Stimulated activated CD4-positive, alpha-beta T cell treated with anti-CD3 and anti-CD28 coated beads, Interleukin-15, amount 100 ng/mL, for 1 hour (primary cell): ENCODE measurements at places on chromosomes 2 and 18.

GRCh38 chr2:100676346-100676745 lies 113.6 kb downstream of the PDCL3 start:
- DNase-seq = no peak

- DNase-seq = no peak
Observed at GRCh38 chr2:219254590-219255201, 978 bp upstream of the TUBA4A start.

- no peak for DNase-seq
Observed at GRCh38 chr2:236159778-236160170, 8.4 kb downstream of the GBX2 start.

DNA sequence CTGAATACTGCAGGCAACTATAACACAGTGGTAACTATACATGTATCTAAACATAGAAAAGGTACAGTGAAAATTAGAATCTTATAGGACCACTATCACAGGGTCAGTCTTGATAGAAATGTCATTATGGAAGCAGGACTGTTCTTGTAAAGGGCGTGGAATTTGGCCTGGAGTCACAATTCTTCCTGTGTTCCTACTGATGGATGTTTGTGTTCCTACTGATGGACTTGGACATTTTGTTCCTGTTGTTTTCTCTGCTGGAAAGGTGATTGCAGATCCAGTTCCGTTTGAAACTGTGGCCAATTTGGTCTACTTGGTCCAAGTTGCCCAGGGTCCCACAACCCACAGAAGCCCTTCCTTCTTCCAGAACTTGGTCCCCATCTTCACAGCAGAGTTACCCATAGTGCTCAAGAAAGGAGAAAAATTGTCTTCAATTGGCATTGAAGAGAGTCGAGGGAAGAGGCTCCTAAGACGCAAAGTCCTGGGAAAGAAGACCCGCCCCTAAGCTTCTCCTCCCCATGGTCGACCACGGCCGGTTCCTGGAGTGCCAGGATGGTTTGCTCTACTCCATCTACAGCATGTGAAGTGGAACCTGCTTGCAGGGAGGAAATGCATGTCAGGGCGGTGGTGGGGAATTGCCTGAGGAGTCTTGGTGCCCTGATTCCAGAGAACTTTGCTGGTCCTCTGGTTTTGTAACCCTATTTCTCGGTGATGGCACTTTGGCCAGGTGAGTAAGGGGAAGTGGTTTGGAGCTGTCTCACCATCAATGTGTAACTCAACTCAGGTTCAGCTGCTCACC lies 102.8 kb upstream of the RAB12 start:
- no peak for DNase-seq

- DNase-seq = no peak
Observed at GRCh38 chr18:48165111-48165866, 234.8 kb upstream of the SMAD2 start.

DNA sequence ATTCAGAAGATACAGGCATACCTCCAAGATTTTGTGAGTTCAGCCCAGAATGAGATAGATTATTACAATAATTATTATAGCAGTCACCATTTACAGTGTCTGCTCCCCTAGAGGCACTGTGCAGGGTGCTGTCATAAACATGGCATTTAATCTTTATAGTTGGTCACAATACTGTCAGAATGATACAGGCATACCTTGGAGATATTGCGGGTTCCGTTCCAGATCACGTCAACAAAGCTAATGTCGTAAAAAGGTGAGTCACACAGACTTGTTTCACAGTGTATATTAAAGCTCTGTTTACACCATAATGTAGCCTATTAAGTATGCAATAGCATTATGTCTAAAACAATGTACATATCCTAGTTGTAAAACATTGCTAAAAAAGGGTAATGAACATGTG lies 45.6 kb downstream of the ZRANB3 start:
- DNase-seq = no peak

GRCh38 chr2:157839162-157839801 lies 36.8 kb downstream of the ACVR1 start:
- no peak for DNase-seq

DNA sequence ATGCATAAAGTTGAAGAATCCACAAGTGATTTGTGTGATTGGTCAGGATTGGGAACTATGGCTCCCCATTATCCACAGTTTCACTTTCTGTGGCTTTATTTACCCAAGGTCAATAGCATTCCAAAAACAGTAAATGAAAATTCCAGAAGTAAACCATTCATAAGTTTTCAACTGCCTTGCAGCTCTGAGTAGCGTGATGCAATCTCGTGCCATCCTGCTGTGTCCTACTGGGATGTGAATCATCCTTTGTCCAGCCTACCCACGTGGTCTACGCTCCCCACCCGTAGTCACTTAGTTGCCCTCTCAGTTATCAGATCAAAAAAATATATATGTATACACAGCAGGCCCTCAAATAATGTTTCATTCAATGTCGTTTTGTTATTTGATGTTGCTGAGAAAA lies 89.0 kb upstream of the DLGAP1 start:
- no peak for DNase-seq

- DNase-seq = no peak
Observed at GRCh38 chr2:230660294-230661060, 52.2 kb upstream of the CAB39 start.

DNA sequence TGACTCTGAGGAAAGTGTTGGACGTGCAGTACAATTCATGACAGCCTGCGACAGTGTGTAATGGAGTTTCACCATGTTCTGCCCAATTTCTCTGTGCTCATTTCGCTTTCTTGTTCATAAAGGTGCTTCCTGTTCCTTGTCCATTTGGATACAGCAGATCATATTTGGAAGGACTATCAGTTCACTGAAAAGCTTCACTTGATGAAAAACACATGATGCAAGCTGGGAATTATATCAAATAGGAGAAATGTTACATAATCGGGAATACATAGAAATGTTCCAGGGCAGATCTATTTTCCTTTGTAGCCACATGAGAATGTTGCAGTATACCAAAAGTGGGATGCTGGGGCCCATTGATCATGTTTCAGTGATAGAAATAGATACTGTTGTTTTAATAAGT lies 266.3 kb upstream of the SLC14A2 start:
- no peak for DNase-seq

DNA sequence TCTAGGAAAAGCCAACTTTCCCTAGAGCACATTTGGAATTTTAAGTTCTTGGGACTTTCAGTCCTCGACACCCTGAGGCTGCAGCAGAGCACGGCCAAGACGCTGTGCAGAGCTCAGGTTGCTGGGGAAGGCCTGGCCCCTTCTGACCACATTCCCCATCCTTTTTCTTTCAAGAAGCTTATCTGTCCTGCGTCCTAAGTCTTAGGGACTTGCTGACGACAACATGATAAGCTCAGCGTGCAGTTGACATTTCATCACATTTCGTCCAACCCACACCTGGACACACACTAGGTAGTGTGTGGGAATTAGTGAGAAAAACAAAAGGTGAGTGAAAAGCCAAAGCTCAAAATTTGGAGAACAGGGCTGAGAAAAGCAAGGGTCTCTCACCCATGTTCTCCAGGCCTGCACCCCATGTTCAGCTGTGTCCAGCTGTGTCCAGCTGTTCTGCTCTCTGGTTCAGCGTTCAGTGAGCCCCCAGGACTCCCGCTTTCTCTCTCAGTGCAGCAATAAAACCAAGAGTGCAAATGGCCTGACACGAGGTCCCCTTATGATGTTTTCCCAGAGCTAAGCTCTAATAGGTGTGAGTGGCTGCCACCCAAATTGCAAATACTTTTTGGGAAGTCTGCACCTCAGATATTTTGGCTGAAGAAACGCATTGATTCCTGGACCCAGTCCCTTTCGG lies 101.9 kb downstream of the RGPD3 start:
- DNase-seq = no peak

GRCh38 chr2:232230560-232230959 lies 148.0 kb upstream of the ALPP start:
- DNase-seq = no peak

- no peak for DNase-seq
Observed at GRCh38 chr18:51340332-51340731, 142.9 kb upstream of the MEX3C start.

- no peak for DNase-seq
Observed at GRCh38 chr2:10668402-10669012, 21.3 kb downstream of the NOL10 start.

- DNase-seq = no peak
Observed at GRCh38 chr2:201220102-201220570, 37.2 kb downstream of the CASP10 start.

DNA sequence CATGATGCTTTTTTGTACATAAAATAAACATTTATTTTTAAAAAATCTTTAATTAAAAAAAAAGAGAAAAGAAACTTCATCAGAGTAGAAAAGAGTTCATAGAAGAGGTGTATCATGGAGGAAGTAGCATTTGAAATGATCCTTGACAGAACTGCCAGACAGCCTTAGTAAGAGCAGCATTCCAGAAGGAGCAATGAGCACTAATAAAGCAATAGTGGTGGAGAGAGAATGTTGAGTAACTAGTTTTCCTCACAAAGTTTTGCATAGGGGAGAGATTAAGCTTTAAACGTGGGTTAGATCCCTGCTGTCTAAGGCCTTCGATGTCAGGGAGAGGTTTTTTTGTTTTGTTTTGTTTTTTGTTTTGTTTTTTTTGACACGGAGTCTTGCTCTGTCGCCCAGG lies 29.8 kb upstream of the METTL21A start:
- no peak for DNase-seq

- no peak for DNase-seq
Observed at GRCh38 chr2:138116456-138116855, 152.2 kb downstream of the HNMT start.

GRCh38 chr2:102806250-102806837 lies 44.5 kb downstream of the TMEM182 start:
- no peak for DNase-seq

DNA sequence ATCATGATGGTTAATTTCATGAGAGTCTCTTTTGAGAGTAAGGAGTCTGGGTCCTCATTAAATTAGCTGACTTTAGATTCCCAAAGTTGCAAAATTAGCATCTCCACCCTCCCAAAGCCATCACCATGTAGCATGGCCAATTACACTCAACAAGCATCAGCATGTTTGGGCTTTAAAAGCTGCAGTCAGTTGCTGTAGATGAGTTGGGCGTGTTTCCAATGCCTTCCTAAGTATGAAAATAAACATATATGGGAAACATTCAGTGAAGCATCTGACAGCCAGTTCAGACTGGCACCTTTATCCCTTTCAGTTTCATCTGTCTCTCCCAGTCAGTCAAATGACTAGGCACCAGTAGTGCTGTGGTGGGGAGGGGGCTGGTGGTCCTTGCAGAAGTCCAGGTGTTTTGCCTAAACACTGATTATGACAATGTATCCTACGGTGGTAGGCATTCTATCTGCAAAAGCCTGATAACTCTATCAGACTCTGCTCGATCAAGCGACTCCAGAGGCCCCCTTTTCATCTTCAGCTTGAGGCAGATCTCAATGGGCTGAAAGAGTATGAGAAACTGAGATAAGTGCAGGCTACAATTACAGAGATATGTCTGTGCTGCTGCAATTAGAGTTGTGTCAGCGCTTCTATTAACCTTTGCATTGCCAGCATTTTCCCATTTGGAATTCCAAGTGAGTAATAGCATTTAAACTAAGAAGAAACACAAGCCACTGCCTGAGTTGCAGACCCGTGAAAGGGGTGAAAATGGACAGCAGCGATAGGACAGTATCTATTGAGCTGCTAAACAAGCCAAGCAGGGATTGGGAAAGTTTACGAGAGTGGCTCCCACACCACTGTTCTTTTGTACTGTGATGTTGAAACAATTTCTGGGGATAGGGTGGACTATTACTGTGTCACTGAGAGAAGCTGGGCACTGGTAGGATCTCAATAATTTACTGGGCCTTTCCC lies 67.3 kb upstream of the SPOPL start:
- DNase-seq = no peak

DNA sequence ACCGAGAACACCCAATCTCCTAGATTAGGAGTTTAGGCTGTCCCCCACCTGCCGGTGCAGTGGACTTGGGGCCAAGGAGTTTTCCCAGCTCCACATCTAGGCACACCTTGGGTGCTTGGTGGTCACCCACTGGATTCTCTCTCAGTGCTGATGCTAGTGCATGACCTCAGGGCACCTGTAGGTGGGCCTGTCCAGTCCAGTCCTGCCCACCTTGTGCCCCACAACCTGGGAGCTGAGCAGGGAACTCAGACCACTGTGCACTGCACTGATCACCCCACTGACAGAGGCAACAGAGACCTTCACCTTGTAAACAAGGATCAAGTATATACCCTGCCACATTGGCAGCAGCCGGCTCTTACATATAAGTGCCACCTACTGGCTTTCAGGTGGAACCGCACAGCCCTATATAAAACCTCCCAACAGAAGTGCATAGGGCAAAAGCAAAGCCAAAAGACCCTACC lies 12.7 kb upstream of the CDH19 start:
- no peak for DNase-seq

GRCh38 chr2:225117051-225117716 lies 74.9 kb upstream of the DOCK10 start:
- no peak for DNase-seq

DNA sequence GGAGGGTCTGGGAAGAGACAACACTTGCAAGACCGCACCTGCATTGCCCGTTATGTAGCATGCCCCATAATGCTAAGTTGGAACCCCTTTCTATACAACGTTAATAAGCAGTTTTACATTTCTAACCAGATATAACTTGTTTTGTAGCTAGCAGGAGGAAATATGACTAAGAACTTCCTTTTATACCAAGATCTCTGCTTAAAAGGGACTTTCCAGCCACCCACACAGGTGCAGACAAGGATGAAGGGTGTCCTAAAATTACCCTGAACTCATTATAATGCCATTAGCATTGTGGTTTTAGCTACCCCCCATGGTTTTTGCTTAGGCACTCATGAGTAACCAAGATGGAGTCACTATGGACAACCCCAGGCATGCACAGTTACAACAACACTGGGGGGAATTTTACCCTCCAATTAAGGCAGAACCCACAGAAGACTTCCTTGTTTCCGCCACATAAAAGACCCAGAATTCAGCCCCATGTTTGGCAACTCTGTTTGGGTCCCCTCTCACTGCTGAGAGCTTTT lies 362.8 kb downstream of the CBLN2 start:
- DNase-seq = no peak

DNA sequence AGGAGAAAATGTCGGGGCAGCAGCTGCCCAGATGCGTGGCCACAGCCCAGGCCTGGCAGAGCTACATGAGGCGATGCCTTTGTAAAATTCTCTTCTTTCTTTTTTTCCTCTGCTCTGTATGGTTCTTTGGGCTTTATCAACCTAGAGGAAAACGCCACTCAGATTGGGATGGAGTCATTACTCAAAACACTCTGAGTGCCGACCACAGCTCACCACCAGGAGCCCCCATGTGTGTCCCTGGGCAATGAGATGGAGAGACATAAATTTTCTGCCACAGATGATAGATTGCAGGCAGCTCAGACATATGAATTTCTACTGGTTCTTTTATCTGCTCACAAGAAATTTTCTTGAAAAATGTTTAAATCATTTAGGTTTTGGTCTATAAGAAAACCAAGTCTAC lies 56.0 kb downstream of the PARD6G start:
- no peak for DNase-seq

DNA sequence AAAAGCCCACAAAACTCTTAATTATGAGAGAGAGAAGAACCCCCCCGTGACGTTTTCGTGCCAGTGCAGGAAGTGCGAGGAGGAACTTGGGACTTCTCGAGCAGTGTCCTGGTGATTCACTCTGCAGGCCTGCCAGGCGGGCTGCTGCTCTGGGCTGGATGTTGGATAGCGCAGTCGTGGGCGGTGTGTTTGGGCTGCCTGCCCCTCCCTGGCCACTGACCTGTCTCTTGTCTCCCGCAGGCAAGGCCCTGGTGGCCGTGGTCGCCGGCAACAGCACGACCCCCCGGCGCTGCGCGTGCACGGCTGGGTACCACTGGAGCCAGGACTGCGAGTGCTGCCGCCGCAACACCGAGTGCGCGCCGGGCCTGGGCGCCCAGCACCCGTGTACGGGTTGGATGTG lies 29.0 kb downstream of the TNFRSF11A start:
- no peak for DNase-seq

- DNase-seq = no peak
Observed at GRCh38 chr2:121816797-121817196, 61.3 kb downstream of the TSN start.
